Muscle of back (tissue), 13 donors: ENCODE measurements at places on chromosomes 3 and 15.

- no peak for DNase-seq
Observed at GRCh38 chr15:60905587-60905986, 323.5 kb downstream of the RORA start.

DNA sequence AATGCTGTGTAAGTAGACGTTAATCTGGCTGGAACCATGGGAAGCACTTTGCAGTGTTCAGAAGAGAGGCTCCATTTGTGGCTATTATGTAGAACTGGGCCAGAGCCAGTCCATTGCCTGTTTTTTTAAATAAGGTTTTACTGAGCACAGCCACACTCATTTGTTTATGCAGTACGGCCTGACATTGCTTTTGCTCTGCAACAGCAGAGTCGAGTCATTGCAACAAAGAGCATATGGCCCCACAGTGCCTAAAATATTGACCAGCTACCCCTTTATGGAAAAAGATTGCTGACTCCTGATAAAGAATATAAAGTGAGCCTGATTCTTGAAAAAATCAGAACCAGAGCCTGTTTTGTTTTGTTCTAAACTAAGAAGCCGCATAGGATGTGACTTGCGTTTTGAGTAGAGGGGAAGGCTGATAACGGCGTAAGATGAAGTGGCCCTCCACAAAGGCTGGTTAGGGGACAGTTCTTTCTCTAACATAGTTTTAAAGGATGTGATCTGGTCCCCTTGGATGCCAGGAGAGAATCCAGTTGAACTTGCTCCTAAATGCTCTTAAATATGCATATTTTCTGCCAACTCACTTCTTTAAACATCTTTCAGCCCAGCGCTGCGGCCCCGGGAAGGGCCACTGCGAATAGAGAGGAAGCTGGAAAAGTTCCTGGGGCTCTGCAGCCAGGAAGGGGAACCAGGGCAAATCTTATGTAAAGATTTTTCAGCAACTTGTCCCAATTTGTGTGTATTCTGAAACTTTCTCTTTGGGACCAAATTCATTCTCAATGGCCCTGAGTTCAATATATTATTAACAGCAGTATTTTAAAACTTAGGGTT is 64.5 kb downstream of the GLDN start:
- DNase-seq = no peak

DNA sequence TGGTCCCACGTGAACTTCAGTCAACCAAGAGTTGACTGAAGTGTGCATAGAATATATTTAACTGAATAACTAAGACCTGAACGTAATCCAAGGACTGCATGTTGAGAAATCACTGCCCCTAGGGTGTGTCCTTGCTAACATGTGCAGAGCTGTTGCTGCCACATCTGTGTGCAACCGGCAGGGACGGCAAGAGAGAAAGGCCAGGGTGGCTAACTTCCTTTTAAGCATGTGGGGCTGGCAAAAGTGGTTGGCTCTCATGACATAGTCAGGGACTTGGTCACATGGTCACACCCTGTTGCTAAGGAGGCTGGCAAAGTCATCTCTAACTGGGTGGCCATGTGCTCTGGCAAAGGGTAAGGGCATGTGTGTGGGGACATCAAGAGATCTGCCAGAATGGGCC is 52.4 kb downstream of the GASK1A start:
- DNase-seq = peak; percentile 41

DNA sequence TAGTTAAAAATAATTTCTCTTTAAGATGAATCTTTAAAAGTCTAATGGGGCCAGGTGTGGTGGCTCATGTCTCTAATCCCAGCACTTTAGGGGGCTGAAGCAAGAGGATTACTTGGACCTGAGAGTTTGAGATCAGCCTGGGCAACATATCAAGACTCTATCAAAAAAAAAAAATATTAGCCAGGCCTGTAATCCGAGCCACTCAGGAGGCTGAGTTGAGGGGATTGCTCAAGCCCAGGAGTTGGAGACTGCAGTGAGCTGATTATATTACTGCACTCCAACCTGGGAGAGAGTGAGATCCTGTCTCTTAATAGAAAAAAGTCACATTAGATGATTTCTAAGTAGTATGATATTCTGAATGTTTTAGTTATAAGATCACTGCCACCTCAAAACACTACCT is 322.0 kb upstream of the MANF start:
- DNase-seq = peak; percentile 2

DNA sequence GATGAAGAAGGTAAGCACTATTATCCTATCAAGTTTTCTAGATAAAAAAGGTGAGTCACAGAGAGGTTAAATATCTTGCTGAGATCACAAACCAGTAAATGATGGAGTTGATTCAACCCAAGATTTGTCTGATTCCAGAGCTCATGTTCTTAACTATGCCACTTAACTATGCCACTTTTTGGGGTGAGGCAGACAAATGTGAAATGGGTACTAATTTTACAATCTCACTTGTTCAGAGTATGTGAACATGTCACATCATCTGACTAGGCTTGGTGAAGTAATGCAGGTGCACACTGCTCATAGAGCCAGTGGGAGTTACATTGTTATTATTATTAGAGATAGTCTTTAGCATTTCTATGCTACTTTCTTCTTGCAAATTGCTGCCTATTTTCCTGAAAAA is 2.0 kb downstream of the DRD3 start:
- DNase-seq = no peak

DNA sequence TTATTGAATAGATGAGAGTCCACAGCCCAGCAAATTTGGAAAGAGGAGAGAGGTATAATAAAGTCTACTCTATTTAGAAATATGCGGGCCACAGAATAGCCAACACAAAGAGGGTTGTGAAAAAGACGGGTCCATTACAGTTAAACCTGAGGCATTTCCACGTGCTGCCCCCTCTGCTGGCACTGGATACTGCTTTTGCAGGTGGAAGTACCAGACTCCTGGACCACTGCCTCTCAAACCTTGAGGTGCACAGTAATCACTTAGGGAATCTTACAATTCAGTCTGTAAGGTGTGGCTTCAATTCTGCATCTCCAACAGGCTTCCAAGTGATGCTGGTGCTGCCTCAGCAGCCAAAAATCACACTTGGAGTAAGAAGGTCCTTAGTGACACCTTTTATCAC is 3.0 kb upstream of the TFDP2 start:
- DNase-seq = no peak

- DNase-seq = no peak
Observed at GRCh38 chr15:56608993-56609392, 124.3 kb downstream of the ZNF280D start.

GRCh38 chr15:83983634-83984458 is 251.7 kb upstream of the GOLGA6L4 start:
- no peak for DNase-seq

GRCh38 chr15:59168536-59168935 is 38.1 kb upstream of the LDHAL6B start:
- DNase-seq = no peak

GRCh38 chr3:167876620-167877281 is 141.2 kb downstream of the SERPINI1 start:
- DNase-seq = peak; percentile 78

GRCh38 chr3:37899101-37899707 is 37.5 kb downstream of the CTDSPL start:
- DNase-seq = no peak

DNA sequence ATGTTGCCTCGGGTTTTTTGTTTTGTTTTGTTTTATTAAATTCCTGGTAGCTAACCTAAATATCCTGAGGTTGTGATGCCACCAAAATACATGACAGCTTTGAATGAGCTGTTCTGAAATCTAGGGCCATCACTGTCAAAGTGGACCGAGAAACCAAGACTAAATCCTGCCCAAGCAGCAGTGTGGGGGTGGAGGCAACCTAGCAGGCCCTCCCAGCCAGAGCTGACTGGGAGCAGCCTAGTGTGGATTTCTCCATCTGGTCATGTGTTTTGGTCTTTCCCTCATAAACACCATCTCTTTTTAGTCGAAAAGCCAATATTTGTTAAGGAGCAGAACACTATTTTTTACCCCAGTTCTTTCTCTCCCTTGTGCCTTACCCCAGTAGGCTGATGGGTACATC is 52.2 kb downstream of the LARS2 start:
- no peak for DNase-seq

DNA sequence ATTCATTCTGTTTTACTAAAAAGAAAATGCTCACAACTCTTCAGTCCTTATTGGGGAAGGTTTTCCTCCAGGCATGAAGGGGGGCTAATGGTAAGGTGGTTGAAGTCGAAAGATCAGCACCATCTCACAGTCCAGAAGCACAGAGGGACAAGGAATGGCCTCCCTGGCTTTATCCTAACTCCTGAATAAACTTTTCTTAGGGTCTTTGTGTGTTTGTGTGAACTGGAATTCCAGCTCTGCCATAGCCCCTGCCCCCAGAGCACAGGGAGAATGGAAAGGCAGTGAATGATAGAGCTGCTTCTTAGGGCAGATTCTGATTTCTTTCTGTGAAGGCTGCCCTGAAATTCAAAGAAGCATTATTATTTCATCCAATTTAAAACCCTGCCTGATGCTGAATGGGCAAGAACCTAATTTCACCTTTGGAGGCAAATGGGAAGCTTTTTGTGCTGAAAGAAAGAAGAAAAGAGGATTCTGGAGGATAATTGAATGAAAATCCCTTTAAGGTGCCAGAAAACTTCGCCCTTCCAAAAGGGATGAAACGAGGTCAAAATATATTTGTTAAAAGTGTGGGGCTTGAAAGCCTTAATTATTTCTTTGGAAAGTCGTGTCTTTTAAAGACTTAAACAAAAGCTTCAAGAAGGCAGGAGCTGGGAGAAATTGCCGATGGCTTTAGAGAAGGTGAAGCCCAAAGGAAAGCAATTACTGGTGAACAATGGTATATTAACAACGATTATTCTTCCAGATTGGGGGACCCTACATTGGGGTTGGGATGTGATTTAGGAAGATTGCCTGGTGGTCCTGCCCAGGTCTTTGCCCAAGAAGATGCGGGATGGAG is 259.9 kb upstream of the RGMA start:
- DNase-seq = no peak

DNA sequence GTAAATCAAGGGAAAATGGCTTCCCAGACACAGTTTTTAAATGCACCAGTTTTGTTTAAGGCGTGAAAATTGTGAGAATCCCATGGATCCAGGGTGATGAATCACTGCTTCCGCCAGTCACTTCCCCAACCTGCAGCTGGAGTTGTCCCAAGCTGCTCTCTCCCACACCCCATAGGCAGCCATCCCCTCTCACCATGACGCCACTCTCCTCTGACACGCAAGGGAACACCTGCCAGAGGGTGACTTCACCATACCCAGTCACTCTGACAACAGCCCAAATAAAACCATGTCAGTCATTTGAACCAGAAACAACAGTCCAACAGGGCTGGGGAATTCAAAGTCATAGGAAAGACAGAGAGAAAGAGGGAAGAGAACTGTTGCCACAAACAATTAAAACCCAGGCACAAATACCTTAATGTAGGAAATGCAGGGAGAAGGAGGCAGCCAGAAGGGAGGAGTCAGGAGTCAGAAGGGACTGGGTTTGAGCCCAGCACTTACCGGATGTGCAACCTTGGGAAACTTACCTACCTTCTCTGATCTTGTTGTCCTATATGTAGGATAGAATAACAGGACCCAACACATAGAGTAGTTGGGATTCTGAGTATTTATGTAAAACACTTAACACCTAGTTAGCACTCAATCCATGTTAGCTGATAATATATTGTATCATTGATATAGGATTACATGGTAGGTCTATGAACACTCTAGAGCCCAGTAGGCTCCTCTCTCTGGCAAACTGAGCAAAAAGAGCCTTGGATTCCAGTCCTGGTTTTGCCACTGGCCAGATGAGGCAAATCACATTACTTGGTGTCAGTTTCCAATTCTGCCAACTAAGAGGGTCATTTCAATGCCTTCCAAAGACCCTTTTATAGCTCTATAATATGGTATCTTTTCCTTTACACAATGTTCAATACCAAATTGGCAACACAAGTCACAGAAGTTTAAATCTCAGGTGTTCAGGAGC is 326.3 kb upstream of the ICE2 start:
- DNase-seq = peak; percentile 59

GRCh38 chr3:187976365-187976900 is 177.5 kb upstream of the LPP start:
- DNase-seq = no peak

DNA sequence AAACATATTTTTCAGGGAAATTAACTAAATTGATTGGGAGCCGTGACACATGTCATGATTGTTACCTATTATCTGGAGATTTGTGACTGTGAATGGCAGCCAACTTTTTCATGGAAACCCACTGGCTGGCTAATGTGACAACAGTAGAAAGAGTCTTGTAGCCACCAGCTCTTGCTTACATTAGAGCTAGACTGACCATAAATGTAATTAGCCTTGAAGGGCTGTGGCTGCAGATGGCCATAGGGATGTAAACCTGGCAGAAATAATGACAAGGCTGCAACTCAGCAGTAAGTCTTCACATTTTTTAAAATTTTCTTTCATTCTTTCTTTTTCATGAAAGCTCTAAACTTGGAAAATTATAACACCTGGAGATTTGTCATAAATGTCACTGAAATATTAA is 168.2 kb upstream of the ROBO2 start:
- DNase-seq = no peak

- no peak for DNase-seq
Observed at GRCh38 chr3:185729337-185730055, 95.3 kb downstream of the IGF2BP2 start.

DNA sequence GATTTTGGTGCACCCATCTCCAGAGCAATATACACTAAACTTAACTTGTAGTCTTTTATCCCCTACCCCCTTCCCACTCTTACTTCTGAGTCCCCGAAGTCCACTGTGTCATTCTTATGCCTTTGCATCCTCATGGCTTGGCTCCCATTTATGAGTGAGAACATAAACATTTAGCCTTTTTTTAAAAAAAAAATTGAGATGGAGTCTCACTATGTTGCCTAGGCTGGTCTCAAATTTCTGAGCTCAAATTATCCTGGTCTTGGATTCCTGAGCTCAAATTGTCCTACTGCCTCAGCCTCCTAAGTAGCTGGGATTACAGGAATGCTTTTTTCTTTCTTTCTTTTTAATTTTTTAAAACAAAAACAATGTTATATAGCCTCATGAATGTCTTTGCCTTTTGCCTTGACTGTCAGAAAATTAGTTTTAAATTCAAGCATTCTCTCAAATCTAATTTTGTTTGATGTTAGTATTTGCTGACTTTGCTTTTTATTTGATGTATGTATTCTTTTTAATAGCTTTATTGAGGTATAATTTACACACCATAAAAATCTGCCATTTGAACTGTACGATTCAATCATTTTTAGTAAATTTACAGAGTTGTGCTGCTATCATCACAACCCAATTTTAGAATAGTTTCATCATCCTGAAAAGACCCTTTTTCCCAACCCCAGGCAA is 46.9 kb downstream of the NFKBIZ start:
- no peak for DNase-seq

DNA sequence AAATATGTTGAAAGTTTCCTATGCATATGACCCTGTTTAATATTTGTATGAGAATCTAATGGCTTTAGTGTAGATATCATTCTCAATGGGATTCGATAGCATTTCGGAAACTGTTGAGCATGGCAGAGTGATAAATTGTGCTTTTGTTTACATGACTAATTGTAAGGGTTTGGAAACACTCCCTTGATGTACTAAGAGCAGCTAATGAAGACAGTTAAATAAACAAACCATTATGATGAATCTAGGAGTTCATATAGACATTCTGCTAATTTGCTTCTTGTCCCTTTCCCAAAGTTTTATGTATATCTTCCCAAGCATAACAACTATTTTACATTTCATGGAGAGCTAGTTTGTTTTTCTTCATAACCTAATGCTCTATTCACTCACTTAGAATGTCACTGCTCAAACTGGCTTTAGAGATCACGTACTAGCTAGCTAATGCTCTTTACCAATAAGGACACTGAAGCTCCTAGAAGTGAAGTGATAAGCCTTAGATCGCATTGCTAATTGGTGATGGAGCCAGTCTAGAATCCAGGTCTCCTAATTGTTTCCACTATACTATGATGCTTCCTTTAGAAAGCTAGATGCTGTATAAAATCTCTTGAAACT is 140.8 kb downstream of the TP63 start:
- DNase-seq = no peak

GRCh38 chr3:19931767-19932188 is 2.2 kb downstream of the EFHB start:
- DNase-seq = no peak
